Hippocampal formation (tissue), 2 donors: ENCODE measurements at places on chromosomes 1 and 21.
A peak's percentile ranks its signal among the peaks of the same experiment; 100 is the strongest.

DNA sequence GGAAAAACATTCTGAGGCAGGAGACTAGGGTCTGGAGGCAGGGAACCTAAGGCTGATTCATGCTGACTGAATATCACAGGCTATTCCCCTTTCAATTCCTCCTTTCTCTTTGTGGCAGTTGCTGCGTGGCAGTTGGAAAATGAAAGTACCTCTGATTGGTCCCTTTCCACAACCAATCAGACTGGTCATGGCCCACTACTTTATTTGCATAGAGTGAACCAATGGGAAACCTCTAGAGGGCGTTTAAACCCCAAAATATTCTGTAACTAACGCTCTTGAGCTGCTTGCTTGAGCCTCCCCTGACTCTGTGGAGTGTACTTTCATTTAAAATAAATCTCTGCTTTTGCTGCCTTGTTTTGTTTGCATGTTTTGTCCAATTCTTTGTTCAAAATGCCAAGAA is 27.7 kb upstream of the VN1R5 start:
- DNase-seq, result no peak

DNA sequence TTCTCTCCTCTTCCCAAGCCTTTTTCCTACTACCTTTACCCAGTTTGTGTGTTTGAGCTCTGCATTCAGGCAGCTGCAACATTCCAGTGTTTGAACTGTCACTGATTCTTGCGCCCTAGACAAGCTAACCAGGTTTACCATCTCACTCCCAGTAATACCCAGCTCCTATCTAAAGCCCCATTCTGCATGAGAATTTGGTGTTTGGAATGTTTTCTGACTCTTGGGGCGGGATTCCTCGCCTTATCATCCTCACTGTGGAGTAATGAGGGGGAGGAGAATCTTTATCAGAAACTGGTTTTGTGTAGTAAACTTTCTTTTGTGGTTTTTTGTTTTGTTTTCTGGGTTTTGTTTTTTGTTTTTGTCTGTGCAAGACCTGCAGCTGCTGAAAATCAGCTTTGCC is 36.5 kb downstream of the NCF2 start:
- DNase-seq, result no peak

DNA sequence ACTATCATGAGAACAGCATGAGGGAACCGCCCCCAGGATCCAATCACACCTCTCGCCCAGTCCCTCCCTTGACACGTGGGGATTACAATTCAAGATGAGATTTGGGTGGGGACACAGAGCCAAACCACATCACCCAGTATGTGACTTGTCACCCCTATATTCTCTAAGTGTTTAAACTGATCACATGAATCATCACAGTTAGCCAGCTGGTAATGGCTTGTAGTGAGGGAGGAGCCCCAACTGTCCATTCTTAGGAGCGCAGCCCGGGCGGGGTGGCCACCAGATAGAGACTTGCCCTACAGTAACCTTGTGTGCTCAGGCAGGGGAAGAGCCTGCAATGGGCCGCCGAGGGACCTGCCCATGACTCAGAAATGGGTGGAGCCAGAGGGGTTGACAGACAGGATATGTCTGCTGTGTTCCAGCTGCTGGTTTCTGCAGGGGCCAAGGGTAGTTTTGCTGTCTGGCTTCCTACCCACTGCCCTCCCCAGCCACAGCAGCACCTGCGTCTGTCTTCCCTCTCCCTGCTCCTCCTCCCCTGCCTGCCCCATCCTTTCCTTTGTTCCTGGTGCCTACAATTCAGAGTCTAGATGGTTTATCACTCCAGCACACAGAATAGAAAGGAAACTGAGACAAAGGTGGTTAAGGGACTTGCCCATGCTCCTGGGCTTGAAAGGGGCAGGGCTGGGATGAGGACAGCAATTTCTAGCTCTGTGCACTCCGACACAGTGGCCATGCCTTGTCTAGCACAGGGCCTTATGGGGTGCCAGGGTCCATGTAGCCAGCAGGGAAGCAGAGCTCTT is 9.2 kb downstream of the ABCG1 start:
- DNase-seq, result peak; percentile 51

- no peak for DNase-seq
Measured at GRCh38 chr1:39690794-39691382, 345 bp downstream of the HPCAL4 start.

- no peak for DNase-seq
Measured at GRCh38 chr1:245458234-245458633, 303.4 kb downstream of the KIF26B start.

- DNase-seq, result no peak
Measured at GRCh38 chr1:213647864-213648650, 339.7 kb upstream of the PROX1 start.

DNA sequence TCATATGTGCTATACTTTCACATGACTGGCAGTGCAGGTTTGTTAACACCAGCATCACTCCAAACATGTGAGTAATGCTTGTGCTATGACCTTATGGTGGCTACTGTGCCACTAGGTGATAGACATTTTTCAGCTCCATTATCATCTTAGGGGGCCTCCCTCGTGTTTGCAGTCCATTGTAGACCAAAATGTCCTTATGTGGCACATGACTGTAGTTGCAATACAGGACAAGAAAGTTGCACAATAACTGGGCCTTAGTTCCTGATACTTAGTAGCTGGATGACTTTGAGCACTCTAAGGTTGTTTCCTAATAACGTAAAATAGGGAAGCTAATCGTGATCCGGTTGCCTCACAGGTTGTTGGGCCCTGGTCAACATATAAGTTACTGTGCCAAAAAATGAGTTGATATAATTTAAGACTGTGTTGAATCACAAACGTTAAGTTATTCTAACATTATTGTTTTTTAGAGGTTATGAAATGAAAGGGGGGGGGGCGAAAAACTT is 511 bp upstream of the SNX27 start:
- DNase-seq, result no peak

DNA sequence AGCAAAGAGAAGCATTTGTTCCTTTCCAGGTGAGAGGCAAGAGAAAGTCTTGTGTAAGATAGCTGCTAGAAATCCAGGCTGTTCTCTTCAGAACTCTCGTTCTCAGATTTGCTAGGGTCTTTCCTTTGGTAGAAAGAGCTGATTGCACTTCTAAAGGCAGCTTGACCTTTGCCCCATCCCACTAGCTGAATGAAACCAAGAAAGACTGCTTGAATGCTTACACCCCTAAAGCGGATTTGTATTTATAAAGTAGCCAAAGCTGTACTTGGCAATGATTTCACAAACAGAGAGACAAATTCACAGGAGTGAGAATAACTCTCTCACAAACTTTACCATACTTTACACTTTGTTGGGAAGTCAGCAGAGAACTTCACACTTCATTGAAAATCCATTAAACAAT is 424.1 kb downstream of the TTLL7 start:
- no peak for DNase-seq

DNA sequence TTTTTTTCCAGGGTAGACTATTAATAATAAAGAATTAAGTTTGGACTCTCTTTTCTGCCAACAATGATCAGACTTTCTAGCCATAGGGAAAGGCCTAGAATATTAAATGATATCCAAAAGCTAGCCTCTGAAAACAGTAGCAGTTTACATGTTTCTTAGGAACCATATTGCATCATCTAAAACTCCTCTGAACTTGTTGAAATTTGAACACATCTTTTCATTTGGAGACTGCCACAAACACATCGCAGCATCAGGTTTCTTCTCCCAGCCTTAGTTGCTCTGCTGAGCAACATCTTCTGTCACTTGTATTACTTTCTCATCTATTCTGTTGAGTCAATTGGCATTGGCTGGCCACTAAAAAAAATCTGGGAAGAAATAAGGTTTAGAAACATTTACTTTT is 63.2 kb upstream of the GNG4 start:
- DNase-seq, result no peak

DNA sequence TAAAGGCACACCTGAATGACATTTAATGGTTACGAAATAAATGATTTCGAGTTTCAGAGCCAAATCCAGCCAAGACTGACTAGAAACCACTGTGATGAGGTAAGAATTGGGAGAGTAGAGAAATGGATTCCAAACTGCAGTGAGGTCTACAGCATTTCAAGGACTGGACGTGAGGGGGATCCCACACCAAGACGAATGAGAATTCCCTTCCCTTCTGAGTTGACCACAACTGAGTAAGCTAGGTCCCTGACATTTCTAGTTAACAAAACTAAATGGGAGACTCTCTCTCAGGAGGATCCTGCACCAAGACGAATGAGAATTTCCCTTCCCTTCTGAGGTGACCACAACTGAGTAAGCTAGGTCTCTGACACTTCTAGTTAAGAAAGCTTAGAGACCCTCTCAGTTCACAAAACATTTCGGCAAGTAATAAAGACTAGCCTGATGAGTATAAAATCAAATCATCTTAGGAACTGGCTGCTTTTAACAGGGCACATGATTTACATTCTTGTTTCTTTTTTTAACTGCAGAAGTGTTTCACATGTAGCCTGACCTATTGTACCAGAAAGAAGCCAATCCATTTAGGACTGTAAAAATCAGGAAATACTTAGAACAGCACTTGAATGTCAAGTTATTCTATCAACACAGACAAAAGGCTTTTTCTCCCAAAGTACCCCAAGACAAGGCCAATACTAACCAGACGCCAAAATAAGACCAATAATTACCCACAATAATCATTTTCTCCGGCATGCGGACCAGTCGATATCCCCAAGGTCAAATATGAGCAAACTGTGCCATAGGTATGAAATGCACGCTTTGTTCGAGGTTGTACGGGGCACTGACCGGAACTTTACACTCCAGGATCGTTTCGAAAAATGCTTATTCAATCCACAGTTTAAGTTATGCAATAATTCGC is 1.4 kb upstream of the SPATA1 start:
- DNase-seq, result no peak

GRCh38 chr1:226002667-226003501 is 3.7 kb upstream of the SDE2 start:
- DNase-seq, result peak; percentile 23

- no peak for DNase-seq
Measured at GRCh38 chr1:54997711-54997986, 1.1 kb upstream of the BSND start.

GRCh38 chr1:193105821-193106177 is 585 bp upstream of the GLRX2 start:
- DNase-seq, result no peak

- peak; percentile 82 for DNase-seq
Measured at GRCh38 chr1:3170561-3171453, 101.8 kb downstream of the PRDM16 start.

- DNase-seq, result no peak
Measured at GRCh38 chr1:208775841-208776240, 531.7 kb upstream of the PLXNA2 start.

GRCh38 chr1:240501115-240501514 is 110.8 kb downstream of the GREM2 start:
- DNase-seq, result no peak

DNA sequence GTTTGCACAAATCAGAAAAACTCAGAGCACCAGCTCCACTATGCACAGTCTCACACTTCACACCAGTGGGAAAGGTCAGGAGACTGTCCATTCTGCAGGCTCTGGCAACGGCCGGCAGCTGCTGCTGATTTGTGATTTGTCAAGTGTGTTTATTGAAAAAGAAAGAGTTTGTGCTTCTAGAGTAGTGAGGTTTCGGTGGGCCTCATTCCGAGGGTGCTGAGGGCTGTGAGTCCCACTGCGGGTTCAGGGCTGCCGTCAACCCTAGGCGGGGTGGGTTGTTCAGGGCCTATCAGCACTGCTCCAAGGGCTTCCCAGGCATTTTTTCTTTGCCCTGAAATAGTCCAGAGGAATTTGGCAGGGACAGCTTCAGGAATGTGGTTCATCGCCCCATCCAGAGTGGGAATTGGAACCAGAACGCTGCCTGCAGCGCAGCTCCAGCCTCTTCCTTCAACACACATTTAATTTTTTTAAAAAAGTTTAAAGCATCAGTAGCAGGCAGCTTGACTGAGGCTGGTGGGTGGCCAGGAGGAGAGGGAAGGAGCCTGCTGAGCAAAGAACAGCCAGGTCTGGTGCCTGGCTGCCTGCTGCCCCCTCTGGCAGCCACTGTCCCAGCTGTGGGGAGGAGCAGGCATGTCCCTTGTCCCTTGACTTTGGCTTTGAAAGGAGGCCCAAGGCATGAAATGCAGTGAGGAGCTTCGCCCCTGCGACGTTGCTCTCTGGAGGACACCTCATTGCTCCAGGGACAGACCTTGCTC is 19.7 kb downstream of the STUM start:
- no peak for DNase-seq

DNA sequence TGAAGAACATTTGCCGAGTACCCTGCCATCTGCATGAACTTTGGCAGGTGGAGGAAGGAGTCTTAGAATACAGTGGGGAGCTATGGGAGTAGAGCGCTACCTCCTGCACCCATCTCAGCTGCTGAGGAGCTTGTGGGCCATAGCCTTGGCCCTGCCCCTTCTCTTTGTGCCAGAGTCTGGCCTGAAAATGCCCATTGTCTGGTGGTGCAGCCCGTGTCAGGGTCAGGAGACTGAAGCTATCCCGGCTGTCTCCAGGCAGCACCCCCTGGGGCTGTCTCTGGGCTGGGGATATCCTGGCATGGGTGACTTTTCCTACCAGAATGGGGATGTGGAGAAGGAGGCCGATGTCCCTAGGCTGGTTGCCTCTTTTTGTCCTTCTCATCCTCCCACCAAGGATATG is 7.3 kb downstream of the IPO13 start:
- peak; percentile 88 for DNase-seq

- no peak for DNase-seq
Measured at GRCh38 chr1:1259119-1259488, 12.6 kb upstream of the C1QTNF12 start.

DNA sequence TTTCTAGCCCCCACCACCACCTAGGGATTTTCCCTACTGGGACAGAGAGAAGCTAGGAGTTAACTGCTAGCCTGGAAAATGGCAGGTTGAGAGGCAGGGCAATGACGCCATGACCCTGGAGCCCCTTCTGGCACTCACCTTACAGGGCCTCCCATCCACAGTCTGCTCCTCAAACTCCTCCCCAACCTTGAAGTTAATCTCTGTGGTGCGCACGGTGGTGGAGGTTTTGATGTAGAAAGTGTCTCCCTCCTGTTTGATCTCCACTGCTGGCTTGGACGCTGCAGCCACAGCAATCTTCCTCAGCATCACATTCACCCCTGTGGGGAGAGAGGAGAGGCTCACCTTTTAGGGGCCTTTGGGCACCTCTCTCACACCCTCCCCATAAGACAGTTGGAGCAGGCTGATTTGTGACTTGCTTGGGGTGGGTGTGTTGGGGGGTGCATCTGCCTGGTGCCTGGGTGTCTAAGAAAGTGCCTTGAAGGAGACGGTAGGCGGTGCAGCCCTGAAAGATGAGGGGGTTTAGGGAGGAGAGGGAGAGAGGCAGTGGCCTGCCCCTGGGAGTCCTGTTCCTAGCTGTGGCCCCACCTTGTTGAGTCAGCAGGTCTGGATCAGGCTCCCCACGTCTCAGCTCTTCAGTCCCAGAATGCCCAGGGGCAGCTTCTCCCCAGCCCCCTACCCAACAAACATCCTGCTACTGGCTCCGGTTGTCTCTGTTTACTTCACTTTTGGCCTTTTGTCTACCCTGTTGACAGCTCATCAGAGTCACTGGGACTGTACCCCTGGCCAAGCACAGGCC is 4.4 kb downstream of the CRABP2 start:
- DNase-seq, result no peak

- no peak for DNase-seq
Measured at GRCh38 chr1:66168467-66168887, 365.5 kb upstream of the SGIP1 start.

- DNase-seq, result peak; percentile 88
Measured at GRCh38 chr1:28602536-28603439, 10.7 kb downstream of the RAB42 start.
